ENCODE measurements at places on chromosomes 16 and 17. TPM values are rescaled to one million over a fixed set of nuclear protein-coding genes. Genes with fewer than 3 reads are reported as not detected.
A peak's percentile ranks its signal among the peaks of the same experiment; 100 is the strongest.

DNA sequence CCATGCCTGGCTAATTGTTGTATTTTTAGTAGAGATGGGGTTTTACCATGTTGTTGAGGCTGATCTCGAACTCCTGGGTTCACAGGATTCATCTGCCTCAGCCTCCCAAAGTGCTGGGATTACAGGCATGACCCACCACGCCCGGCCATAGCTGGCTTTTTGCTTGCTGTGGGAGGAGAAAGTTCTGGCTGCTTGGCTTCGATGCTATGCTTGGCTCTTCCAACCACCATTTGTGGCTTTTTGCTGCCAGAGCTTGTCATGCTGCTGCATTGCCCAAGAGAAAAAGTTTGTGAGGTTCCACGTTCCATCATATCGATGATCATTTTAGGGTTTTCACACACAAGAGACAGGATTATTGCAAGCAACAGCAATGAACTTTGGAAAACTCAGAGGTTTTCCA lies 16.2 kb downstream of the BMERB1 start:
- peak; percentile 41 for DNase-seq

DNA sequence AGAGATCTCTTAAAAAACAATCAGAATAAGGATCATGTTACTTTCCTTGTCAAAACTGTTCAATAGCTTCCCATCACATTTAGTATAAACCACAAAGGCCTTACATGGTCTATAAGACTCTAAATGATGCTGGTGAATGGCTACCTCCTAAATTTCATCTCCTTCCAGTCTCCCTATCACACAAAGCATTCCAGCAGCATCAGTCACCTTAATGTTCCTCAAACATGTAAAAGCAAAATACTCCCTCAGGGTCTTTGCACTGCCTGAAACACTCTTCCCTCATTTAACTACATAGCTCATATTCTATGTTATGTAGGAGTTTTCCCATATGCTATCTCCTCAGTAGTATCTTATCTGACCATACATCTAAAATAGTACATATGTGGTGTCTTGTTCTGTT lies 53.5 kb upstream of the INTS2 start:
- no peak for DNase-seq

Gene JPH3
- 0.37 TPM for polyA plus RNA-seq

Gene TNFRSF17
- not detected for polyA plus RNA-seq

Gene PAFAH1B1
- 72.7 TPM for polyA plus RNA-seq

DNA sequence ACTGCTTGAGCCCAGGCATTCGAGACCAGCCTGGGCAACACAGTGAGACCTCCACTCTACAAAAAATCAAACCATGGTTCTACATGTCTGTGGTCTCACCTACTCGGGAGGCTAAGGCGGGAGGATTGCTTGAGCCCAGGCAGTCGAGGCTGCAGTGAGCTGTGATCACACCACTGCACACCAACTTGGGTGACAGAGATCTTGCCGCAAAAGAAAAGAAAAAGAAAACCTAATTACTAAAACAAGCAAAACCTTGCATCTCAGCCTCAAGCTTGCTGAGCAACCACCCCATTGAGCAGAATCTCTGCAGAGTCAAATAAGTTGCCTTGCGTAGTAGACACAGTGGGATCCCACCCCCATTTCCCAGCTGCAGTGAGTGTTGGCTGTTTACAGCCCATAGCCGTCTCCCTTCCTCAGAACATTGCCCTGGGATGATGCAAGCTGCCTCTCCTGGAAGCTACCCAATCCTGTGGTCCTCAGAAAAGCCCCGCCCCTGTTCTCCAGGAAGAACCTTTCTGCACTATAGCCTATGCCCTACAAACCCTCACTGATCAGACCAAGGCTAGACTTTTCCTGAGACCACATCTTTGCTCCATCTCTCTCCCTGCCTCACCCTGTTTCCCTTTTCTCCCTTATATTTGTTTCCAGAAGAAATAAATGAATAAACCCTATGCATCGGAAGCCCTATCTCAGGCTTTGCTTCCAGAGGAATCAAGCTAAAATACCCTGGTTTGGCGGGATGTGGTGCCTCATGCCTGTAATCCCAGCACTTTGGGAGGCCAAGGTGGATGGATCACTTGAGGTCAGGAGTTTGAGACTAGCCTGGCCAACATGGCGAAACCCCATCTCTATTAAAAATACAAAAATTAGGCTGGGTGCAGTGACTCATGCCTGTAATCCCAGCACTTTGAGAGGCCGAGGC lies 16.7 kb upstream of the ERN2 start:
- no peak for DNase-seq

Data from muscle of leg (tissue), 16 donors.